ENCODE measurements at places on chromosomes 2 and 18.

GRCh38 chr2:233351423-233351822, 2.9 kb upstream of the DGKD start:
- DNase-seq: no peak

GRCh38 chr2:32862269-32863055, 84.3 kb upstream of the LTBP1 start:
- no peak for DNase-seq

DNA sequence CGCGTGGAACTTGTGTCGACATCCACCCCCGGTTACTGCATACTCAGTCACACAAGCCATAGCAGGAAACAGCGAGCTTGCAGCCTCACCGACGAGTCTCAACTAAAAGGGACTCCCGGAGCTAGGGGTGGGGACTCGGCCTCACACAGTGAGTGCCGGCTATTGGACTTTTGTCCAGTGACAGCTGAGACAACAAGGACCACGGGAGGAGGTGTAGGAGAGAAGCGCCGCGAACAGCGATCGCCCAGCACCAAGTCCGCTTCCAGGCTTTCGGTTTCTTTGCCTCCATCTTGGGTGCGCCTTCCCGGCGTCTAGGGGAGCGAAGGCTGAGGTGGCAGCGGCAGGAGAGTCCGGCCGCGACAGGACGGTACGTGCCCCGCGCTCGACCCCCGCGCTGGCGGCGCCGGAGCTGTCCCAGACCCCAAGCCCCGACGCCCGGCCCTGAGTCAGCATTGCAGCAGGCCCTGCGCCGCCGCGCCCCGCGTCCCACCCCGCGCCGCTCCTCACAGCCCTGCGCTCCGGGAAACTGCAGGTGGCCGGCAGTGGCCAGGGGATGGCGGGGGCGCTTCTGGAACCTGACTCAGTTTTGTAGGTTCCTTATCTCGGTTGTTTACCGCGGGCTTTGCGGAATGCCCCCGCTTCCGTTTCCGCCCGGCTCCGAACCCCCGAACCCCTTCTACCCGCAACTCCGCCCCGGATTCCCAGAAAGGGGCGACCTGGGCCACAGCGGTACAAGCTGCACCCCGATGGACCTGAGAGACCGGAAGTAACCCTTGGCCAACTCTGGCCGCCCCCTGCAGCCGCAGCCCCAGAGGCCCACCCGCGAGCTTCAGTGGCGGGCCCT, at the start of gene CFLAR:
Gene CFLAR, plus strand, starts transcription at position 50 of the 844 bp plus-strand sequence. CDS start 13,702 bp downstream, outside the sequence.
- peak; percentile 59 for DNase-seq

DNA sequence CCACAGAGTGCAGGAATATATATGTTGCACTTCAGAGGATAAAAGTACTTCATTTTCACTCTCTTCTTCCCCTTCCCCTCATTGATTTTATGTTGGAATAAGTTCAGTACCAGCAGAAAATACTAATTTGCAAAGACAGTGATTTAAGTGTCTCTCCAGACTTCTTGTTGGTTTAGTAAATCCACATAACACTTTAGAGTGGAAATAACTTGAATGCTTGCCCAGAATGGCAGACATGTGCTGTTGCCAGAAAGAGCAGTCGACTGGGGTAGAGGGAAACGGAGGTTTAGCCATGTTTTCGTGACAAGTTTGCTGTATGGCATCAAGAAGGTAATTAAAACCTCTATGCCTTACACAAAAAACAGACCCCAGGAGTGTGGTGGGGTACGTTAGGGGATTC, 246.0 kb upstream of the CXCR4 start:
- peak; percentile 31 for DNase-seq

DNA sequence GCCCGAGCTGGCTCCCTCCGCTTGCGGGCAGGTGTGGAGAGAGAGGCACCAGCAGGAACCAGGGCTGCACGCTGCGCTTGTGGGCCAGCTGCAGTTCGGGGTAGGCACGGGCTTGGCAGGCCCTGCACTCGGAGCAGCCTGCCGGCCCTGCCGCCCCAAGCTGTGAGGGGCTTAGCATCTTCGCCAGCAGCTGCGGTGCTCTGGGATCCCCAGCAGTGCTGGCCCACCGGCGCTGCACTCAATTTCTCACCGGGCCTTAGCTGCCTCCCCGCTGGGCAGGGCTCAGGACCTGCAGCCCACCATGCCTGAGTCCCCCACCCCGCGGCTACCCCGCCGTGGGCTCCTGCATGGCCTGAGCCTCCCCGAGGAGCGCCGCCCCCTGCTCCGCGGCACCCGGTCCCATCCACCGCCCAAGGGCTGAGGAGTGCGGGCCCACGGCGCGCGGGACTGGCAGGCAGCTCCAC, 434.4 kb upstream of the RGPD4 start:
- DNase-seq: no peak

DNA sequence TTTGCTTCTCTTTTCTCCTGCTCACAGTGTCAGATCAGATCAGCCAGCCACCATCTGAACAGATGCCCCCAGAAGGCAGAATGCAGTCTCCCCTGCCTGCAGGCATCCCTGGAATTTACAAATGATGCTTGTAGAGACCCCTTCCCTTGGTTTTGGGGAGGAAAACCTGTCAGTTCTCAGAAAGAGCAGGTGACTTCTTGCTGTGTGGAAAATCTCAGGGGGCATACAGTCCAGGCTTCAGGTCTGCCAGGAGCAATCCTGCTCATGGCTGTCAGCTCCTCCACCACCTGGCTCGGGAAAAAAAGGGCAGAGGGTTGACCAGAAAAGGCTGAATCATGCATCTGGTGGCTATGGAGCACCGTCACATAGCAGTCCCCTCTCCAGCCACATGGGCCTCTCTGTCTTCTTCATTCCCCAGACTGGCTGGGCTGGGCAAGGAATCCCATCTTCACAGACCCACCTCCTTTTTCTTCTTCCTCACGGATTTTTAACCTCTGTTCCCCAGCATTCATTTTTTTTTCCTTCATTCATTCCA, 107.0 kb downstream of the KCNF1 start:
- DNase-seq: no peak

DNA sequence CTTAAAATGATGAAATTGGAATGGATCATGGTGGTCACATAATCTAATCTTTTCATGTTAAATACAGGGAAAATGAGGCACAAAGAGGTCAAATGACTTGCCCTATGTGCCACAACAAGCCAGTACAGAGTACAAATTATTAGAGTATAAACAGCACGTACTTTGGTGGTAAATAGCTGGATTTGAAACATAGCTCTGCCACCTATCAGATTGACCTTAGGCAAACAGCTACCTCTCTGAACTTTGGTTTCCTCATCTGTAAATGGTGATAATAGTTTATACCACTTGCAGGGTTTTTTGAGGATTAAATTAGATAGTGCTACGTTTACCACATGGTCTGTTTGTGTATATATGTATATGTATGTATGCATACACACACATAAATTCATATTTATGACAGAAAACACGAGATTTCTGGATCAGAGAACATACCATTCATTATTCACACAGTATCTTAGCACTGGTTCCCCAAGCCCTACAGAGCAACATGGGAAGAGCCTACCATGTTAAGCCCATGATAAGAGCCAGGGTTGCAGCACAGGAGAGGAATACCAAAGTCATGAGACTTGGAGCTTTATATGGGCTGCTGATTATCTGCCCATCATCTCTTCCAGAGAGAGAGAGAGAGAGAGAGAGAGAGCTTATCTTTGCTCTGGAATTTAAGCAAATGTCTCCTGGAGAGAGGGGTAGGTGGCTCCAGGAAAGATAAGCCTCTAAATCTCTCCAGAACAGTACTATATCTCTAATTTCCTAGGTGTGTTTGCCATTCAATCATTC, 73.5 kb downstream of the MDH1 start:
- no peak for DNase-seq

DNA sequence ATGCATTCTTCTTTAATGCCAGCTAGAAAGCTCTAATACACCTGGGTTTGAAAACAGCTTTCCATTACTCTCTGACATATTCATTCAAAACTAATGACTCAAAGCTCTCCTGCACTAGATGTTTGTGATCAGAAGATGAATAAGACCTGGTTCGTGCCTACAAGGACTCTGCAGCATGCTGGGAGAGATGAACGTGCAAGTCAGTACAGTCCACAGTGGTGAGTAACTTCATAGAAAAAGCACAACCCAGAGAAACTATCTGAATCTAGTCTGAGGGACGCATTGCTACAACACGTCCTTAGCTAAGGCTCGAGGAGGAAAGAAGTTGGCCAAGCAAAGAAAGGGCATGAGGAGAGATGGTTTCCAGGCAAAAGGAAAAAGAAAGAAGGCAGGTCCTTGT, 234.3 kb downstream of the OSR1 start:
- no peak for DNase-seq

GRCh38 chr2:85704038-85704437, 9.9 kb downstream of the GNLY start:
- DNase-seq: no peak

DNA sequence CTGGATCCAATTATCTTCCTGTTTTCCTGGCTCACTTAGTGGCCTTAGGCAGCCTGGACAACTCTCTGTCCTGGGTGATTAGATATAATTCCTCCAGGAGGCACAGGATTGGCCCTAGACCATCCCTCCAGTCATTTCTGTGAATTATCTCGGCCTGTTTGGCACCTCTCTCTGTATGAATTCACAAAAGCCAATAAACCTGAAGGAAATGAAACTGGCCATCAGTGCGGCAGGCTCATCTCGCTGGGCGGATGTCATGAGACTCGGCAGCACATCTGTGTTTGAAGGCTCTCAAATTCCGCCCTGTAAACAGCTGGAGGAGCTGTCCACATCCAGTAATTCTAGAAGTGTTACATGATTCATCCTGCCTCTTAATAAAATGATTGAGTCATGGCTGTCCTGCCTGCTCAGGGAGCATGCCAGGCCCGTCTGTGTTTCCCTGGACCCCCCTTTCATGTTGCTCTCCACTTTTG, 38.6 kb downstream of the ACOXL start:
- peak; percentile 89 for DNase-seq

DNA sequence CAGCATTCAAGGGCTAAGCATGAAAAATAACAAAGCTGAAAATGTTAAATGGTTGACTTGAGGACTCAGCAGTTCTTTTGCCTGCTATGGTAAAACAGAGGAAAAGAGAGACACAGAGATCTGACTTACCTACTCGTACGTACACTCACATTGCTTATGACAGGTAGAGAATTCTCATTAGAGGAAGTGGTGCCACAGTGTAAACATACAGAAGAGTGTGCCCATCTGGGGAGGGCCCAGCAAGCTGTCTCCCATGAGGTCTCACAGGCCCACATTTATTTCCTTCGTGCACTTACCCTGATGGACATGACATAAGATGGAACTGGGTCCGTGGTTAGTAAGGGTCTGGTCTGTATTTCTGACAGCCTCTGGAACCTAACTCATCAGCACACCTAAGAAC, 729.1 kb downstream of the BCL11A start:
- DNase-seq: no peak

- DNase-seq: no peak
Observed at GRCh38 chr2:69998761-69999160, 37.3 kb upstream of the ASPRV1 start.

- peak; percentile 83 for DNase-seq
Observed at GRCh38 chr2:240566203-240567136, 1.8 kb upstream of the RNPEPL1 start.

GRCh38 chr18:28837100-28837499, 660.2 kb upstream of the CDH2 start:
- no peak for DNase-seq

GRCh38 chr2:150997702-150998440, 263.8 kb downstream of the RBM43 start:
- peak; percentile 2 for DNase-seq

DNA sequence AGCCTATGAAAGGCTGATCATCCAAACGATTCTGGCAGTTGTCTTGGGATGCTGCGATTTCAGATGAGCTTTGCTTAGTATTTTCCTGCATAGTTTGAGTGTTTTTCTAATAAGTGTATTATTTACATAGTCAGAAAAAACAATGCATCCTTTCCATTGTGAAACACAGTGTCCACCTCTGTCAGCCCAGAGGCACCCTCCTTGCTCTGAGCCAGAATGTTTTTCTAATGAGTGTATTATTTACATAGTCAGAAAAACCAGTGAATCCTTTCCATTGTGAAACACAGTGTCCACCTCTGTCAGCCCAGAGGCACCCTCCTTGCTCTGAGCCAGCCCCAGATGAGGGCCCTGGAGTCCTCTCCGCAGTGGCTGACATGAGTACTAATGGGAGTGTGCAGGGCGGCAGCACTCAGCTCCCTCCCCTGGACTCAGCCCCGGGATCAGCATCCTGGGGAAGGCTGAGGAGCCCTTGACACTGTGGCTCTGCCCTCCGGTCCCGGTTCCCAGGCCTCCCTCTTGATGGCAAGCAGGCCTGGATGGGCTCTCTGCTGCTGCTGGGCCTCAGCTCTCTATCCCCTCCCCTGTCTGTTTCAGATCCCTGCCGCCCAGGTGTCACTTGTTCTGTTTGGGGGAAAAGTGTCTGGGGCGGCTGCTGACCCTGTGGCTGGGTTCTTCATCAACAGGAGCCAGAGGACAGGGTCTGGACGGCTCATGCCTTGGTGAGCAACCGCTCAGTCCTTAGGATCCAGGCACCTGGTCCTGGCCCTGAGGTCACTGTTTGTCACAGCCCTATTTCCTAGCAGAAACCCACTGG, 5.9 kb downstream of the MFSD2B start:
- no peak for DNase-seq

DNA sequence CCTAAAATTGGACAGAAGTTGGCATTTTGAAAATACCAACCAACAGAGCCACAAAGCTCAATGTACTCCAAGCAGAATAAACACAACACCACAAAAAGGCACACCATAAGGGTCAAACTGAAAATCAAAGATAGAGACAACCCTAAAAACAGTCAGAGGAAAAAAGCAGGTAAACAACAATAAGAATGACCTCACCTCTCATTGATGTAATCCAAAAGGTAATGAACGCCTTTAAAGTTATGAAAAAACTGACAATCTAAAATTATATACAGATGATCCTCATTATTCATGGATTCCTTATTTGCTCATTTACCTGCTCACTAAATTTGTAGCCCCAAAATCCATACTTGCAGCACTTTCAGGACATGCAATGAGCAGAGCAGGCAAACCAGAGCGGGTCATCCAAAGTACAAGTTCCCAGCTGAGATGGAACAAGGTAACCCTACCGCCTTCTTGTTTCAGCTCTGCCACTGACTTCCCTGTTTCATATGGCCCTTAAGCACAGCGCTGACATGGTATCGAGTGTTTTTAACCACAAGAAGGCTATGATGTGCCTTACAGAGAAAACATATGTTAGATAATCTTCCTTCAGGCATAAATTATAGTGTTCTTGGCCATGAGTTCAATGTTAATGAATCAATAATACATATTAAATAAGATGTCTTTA, 17.0 kb downstream of the RTN4 start:
- DNase-seq: no peak
